NCI-H1417 (cell line): ENCODE measurements at places on chromosomes 3 and 15.
A peak's percentile ranks its signal among the peaks of the same experiment; 100 is the strongest.

DNA sequence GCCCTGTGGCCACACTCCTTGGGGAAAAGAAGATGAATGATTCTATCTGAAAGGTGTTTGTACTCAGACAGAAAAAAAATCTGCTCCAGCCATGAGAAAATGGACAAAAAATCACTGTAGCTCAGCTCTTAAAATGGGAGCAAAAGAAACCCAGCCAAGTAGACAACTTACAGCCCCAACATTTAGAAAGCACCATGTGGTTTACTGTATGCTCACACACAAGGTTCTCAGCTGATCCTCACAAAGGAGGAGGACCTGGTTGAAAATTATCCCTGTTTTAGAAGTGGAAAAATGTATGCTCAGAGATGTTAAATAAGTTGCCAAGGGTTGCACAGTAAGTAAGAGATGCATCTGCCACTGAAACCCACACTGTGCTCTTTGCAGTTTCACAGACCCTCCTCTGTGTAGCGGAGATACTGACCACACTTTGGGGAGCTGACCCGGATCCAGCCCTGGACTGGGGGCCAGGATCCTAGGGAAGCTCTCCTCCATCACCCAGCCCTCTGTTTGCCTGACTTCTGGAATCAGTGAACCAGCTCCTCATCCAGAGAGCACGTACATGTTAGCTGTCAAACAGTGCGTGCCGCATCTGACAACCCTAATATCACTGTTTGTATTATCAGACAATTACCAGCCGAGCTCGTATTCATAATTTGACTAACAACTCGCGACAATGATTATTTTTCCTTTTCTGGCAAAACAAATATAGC, 32.7 kb upstream of the TPRG1 start:
- no peak for DNase-seq

DNA sequence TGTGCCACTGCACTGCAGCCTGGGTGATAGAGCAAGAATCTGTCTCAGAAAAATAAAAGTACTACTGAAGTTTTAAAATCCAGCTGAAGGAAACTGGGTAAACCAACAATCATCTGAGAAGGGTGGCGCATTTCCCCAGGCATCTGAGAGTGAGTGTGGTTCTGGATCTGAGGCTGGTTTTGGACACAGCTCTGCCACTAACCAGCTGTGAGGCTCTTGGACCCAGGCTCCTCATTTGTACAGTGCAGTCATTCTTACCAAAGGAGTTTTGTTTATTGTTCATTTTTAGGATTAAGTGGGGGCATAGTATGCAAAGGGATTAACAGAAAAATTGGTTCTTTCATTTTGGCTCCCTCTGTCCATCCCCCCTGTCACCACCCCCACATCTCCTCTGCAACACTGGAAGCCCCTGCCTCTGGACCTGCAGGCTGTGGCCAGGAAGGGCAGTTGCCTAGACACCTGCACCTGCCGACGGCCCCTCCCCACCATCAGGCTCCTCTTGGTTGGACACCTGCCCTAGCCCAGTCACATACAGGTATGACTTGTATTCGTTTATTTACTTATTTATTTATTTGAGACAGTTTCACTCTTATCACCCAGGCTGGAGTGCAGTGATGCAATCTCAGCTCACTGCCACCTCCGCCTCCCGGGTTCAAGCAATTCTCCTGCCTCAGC, 8.8 kb downstream of the NUP210 start:
- DNase-seq, result no peak

GRCh38 chr15:56528136-56528535, 63.2 kb upstream of the MNS1 start:
- no peak for DNase-seq

GRCh38 chr15:73951601-73952000, 25.3 kb downstream of the LOXL1 start:
- DNase-seq, result no peak

DNA sequence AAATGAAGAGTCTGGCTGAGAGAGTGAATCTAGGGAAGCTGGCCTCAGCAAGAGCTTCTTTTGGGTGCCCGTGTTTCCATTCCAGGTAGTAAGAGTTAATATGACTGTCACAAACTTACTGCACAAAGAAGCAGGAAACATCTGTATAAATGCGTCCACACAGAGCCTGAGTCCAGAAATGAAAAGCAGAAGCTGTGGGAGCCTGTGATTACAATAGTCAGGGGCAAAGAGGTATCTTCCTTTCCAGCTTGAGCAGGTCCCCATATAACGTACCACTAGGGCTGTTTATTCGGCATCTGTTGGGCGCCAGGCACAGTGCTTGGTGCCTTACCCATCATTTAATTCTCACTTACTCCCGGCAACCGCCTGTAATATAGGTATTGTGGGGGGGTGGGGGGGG, 40.5 kb upstream of the B3GNT5 start:
- DNase-seq, result no peak

- no peak for DNase-seq
Observed at GRCh38 chr15:88624156-88624970, 3.2 kb downstream of the AEN start.

DNA sequence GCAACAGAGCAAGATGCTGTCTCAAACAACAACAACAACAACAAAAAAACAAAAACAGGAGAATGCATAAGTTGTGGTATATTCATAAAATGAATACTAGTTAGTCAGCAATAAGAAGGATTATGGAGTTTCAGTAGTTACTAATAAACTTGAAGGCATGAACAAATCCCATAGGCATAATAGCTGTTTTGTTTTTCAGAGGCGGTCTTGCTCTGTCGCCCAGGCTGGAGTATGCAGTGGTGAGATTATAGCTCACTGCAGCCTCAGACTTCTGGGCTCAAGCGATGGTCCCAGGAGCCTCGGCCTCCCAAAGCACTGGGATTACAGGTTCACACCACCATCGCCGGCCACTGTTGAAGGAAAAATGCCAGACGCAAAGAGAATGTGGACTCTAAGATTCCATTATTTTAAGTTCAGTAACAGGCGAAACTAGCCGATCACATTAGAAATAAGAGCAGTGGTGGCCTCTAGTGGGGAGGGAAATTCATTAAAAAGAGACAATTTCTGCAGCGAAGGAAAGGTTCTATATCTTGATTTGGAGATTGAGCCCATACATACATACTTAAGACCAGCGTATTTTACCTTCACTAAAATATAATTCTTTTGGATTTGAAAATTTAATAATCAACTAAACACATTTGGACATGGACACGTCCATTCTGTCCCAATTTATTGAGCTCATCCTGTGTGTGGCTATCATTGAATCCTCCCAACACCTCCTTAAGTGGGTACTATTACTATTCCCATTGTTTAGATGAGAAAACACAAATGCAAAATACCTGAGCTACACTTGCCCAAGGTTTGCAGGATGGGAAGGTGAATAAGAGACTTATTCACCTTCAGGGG, 27.4 kb upstream of the HDAC11 start:
- peak; percentile 17 for DNase-seq

DNA sequence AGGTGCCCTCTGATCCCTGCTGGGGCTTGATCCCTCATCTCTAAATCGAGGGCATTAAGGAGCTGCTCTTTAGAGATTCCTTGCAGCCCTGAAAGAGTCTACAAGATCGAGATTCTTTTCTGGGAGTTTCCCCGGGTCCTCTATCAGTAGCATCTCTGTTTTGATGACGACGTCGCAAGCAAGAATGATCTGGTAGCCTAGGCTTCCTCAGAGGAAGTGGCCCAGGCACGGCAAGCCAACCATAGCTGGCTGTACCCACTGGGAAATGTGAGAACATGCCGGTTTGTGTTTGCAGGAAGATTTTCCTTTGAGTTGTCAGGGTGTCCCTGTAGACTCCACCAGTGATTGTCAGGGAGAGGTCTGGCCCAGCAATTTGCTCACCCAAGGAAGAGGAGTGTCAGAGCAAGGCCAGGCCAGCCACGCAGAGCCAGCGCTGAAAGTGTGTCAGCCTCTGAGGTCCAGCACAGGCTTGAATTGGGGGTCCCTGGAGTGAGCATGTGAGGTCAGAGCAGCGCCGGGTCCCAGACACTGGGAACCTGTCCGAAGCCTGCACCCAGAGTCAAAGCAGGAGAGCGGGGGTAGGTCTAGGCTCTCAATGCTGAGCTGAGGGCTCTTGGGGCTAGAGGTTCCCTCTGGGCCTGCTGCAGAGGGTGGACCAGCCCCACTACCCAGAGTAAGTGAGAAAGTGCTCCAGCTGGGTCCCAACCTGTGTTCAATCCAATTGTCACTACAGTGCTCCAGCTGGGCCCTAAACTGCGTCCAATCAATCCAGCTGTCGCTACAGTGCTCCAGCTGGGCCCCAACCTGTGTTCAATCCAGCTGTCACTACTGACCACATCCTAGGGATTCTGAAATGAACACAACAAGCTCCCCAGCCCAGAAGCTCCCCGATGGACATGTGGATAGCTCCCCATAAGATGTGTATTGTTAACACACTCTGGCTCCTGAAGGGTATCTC, 95.7 kb downstream of the CHDH start:
- no peak for DNase-seq

GRCh38 chr3:75886971-75887526, 101.7 kb upstream of the ZNF717 start:
- no peak for DNase-seq

DNA sequence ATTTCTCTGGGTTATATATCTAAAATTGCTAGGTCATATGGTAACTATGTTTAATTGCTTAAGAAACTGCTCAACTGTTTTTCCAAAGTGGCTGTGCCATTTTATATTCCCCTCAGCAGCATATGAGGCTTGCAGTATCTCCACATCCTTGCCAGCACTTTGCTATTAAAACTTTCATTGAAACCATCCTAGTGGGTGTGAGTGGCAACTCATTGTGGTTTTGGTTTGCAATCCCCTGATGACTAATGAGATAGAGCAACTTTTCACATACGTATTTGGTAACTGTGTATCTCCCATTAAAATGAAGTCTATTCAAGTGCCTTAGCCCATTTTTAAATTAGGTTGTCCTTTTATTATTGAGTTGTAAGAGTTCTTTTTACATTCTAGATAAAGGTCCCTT, 17.3 kb downstream of the KPNA1 start:
- DNase-seq, result no peak

- DNase-seq, result no peak
Observed at GRCh38 chr15:72593838-72594237, 60.7 kb upstream of the GOLGA6B start.

GRCh38 chr3:108486338-108486737, 24.1 kb downstream of the MYH15 start:
- peak; percentile 51 for DNase-seq

DNA sequence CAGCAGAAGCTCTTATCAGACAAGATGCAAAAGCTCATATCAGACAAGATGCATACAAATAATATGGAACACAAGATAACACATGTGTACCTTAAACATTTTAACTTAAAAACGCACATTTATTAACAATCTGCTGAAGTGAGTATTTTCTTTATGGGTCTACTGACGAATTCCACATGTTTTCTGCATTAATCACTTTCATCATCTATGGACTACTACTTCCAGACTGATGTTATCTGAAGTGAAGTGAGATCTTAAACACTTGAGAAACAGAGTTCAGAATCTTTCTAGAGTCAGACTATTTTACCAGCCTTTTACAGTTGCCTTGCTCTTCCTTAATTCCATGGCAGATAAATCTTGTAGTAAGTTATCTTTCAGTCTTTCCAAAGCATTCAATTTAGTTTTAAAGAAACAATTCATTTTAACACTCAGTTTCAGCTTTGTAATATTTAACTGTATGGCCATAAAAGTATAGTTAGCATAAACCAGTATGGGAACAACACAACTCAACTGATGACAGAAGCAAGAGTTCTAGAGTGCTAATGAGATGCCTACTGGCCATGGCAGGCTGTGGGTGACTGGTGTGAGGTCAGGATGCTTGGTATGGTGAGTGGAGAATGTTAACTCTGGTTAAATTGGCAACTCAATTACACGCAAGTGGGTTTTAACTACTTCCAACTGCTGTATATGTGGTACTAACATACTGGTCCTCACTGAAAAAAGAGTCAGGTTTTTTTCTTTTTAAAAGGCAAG, 9.8 kb downstream of the CMTM6 start:
- no peak for DNase-seq

DNA sequence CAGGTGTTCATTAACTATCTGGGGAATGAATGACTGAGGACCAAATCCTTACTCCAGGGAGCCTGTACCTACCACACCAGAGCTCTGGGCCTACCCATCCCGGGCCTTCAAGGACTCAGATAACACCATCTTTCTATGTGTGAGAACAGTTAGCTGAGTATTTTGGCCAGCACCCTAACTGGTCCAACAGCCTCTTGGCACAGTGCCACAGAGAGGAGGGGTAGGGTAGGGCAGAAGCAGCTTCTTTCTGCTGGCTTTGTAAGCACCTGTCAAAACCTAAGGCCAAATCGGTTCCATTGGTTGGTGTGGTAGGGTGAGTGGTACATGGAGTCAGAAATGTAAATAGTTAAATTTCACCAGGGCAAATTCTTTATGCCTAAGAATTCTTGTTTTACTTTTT, 26.7 kb downstream of the ISL2 start:
- DNase-seq, result no peak

GRCh38 chr15:36882056-36882455, 218.3 kb downstream of the MEIS2 start:
- no peak for DNase-seq

DNA sequence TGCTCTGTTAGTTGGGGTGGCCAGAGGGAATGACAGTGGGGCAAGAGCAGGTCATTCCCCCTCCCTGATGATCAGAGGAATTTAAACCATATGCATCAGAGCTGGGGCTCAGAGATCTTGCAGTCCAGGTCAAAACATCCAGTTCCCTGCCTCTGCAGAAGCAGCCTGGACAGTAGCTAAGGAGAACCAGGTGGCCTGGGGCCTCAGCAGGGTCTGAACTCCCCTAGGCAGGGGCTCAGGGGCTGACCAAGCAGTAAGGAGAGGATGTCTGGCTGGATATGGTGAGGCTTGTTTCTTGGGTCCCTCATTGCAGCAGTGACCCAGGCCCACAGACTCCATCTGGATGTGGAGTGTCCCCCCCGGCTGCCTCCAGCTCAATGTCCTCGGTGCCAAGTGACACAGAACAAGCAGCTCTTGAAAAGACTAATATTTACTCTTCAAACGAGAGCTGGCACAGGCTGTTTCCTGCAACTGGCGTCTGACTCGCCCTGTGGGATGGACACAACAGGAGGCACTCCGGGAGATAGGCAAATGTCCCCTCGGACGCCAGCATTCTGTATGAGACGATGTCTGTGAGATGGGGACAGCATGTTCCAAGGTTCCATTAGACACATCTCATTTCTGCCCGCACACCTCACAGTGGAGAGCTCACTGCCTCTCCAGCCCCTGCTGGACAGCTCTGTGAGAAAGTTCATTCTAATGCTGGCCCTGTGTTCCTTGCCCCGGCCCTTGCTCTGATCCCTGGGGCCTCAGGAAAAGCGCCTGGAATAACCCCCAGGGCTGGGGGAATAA, 37.1 kb downstream of the SEC22C start:
- peak; percentile 87 for DNase-seq

DNA sequence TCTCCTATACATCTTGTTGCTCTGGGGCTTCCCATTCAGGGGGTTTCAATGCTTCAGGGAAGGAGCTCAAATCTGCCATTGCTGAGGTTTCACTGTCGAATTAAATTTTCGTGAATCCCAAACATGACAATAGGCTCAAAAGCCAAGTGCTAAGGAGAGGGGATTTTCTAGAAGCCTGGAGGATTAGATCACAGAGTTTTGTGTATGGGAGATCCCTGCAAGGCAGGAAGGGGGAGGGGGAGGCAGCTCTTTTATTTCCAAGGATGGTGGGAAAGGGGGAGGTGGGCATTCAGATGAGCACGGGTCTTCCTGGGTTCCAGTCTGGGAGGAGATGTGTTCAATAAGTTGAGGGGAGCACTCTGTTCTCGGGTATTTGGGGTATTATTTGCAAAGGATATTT, 69.9 kb upstream of the DLG1 start:
- DNase-seq, result no peak

GRCh38 chr15:40807028-40807887, at the start of the genes DNAJC17 and ZFYVE19:
Gene DNAJC17, minus strand, starts transcription at chr15:40807473. Its CDS starts 27 bp downstream, at chr15:40807446.
Gene ZFYVE19, plus strand, starts transcription at chr15:40807089. Its CDS starts 501 bp downstream, at chr15:40807590.
- peak; percentile 85 for DNase-seq

GRCh38 chr15:55279746-55280351, 9.8 kb downstream of the RAB27A start:
- DNase-seq, result no peak

- no peak for DNase-seq
Observed at GRCh38 chr15:88323976-88324740, 67.6 kb upstream of the NTRK3 start.
